B cell (primary cell): ENCODE measurements at places on chromosomes 4 and X. TPM values are rescaled to one million over a fixed set of nuclear protein-coding genes. Genes with fewer than 3 reads are reported as not detected.

- peak; percentile 70 for DNase-seq
Observed at GRCh38 chrX:12901486-12901885, 4.9 kb upstream of the TLR8 start.

- DNase-seq: no peak
Observed at GRCh38 chr4:47749858-47750257, 88.0 kb downstream of the CORIN start.

- peak; percentile 86 for DNase-seq
Observed at GRCh38 chr4:152696764-152697261, 17.0 kb upstream of the TMEM154 start.

- DNase-seq: no peak
Observed at GRCh38 chrX:13369256-13370030, 49.6 kb upstream of the ATXN3L start.

DNA sequence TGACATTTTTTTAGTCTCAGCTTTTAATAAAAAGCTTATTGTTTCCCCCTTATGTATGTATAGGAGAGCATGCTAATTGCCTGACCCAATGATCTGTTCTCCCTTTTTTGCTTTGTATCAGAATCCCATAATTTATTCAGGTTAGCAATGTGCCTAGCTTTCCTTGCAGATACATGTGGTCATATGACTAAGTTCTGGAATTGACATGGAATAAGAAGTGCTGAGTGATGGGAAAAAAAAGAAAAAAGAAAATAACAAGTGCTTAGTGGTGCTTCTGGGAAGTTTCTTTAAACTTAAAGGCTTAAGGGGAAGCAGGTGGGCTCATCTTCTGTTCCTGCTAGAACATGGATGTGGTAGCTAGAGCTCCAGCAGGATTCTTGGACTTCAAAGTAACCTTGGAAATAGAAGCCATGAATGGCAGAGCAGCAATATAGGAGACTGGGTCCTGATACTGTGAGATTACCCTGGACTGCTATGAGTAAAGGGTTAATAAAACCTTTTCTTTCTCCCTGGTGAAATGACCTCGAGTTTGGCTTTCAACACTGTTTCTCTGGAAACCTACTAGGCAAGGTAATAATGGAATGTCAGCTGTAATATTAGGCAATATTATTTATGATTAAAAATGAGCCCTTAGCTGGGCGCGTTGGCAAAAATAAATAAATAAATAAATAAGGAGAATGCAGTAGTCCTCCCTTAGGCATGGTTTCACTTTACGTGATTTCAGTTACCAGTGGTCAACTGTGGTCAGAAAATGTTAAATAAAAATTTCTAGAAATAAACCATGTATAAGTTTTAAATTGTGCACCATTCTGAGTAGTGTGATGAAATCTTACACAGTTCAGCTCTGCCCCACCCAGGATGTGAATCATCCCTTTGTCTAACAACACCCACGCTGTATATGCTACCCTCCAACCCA, 16.7 kb upstream of the RBM41 start:
- DNase-seq: no peak

DNA sequence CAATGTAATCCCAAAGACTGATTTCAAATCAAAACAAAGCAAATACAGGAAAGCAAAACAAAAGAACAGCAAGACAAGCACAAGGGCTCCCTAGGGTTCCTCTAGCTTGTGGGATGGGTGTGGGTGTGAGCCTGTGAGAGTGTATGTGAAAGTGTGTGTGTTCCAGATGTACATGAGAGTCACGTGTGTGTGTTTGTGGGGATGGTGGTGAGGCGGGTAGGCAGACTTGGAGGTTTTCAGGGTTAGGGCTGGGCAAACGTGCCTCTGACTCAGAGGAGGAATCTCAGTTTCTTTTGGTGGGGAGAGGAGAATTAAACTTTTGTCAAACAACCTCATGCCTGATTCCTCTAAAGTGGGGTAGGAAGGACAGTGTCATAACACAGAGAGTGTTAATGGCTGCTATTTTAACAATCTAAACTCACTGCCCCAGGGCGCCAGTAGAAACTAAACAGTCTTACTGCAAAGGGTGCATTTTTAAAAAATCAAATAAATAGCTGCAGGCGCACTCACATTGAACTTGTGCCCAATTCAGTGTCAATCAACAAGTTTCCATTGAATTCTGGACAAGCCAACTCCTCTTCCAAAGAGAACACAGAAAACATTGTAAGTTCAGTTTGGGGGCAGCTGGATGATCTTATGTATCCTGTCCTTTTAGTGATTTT, 51.8 kb downstream of the CHRDL1 start:
- no peak for DNase-seq

GRCh38 chr4:107900067-107900466, 31.3 kb upstream of the CYP2U1 start:
- DNase-seq: no peak

GRCh38 chrX:119507206-119507605, 39.0 kb downstream of the SLC25A5 start:
- no peak for DNase-seq

Gene CXorf65
- 24.8 and 49.6 TPM in 2 replicates for polyA plus RNA-seq
